ENCODE measurements at places on chromosomes 2 and 18. TPM values are rescaled to one million over a fixed set of nuclear protein-coding genes. Genes with fewer than 3 reads are reported as not detected.

DNA sequence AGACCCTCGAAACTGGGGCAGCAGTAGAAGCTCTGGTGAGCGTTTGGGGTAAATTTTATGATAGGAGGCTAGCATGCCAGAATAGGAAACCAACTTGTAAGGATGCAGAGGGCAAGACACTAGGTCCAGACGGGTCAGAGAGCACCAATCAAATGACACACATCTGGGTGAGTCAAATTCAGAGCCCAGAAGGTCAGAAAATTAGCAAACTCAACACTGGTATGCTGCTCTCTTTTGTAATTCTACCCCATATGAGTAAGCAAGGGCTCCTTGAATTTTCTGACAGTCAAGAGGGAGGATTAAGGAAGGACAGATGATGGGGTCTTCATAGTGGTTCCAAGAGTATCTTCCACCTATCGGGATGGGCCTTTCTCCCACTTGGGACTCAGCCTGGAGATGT is 209.8 kb downstream of the BCL2 start:
- DNase-seq: no peak

DNA sequence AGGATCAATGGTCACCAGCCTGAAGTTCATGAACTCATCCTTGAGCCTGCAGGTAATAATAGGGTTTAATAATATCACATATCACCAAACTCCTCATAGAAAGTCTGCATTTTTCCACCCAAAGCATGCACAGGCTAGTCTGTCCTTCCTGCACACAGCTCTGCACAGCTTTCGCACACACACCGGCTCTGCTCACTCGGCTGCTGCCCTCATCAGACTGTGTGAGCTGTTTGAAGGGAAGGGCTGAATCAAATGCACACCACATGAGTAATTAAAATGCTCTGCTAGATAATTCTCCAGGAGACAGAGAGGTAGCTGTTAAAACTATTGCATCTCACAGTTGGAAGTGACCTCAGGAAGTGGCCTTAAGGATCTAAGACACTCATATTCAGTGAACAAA is 108.4 kb upstream of the YPEL5 start:
- DNase-seq: no peak

GRCh38 chr18:40760251-40760650 is 1194.8 kb upstream of the PIK3C3 start:
- no peak for DNase-seq

Gene SGPP2
- total RNA-seq: 0.34 TPM

Gene SP140L
- total RNA-seq: 2.1 TPM

Gene TXNDC9
- total RNA-seq: 109 TPM

Gene CCBE1
- 2.9 TPM for total RNA-seq

Gene NIF3L1
- total RNA-seq: 79.8 TPM
